ENCODE measurements at places on chromosomes 5 and 9.

DNA sequence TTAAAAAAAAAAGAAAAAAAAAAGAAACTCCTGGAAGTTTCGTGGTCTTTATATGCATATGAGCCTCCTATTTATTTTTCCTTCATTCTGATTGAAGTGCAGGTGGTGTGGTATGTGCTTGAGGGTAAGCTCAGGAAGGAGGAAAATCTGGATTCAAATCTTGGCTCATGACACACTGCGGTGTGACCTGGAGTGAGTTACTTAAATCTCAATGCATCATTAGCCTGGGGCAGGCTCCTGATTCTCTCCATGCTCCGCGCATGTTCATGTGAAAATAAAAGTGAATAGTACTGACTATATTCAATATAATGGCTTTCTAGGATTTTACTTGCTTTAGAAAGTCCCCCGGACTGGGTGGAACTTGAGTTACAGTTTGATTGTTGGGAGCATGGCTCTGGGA, 35.6 kb downstream of the PTTG1 start:
- DNase-seq, result no peak

- DNase-seq, result no peak
Measured at GRCh38 chr9:15485836-15486666, 24.7 kb downstream of the PSIP1 start.

GRCh38 chr5:73858776-73859175, 232.8 kb downstream of the ARHGEF28 start:
- no peak for DNase-seq

GRCh38 chr5:124895236-124895635, 148.8 kb upstream of the ZNF608 start:
- DNase-seq, result no peak

DNA sequence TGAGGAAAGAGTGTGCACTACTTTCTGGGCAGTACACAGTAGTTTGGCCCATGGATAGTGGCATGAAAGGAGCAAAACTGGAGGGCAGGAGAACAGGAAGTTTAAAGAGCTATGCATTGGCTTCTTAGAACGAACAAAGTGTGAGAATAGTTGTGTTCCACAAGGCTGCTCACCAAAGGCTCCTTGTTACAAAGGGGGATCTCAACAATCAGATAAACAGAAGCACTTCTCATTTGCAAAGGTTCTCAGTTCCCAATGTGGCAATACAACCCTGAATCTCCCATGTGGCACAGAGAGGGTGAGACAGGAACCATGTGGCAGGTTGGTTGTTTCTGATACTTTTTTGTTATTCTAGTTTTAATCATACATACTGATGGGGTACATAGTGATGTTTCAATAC, 158.4 kb downstream of the CARTPT start:
- DNase-seq, result no peak
